ENCODE measurements at places on chromosomes 13 and 19.

GRCh38 chr19:45180936-45181335 is 2.4 kb downstream of the BLOC1S3 start:
- DNase-seq, result no peak

GRCh38 chr13:27607125-27607524 is 13.2 kb downstream of the LNX2 start:
- DNase-seq, result no peak

GRCh38 chr19:56321989-56322440 is 7.4 kb upstream of the ZSCAN5A start:
- no peak for DNase-seq

DNA sequence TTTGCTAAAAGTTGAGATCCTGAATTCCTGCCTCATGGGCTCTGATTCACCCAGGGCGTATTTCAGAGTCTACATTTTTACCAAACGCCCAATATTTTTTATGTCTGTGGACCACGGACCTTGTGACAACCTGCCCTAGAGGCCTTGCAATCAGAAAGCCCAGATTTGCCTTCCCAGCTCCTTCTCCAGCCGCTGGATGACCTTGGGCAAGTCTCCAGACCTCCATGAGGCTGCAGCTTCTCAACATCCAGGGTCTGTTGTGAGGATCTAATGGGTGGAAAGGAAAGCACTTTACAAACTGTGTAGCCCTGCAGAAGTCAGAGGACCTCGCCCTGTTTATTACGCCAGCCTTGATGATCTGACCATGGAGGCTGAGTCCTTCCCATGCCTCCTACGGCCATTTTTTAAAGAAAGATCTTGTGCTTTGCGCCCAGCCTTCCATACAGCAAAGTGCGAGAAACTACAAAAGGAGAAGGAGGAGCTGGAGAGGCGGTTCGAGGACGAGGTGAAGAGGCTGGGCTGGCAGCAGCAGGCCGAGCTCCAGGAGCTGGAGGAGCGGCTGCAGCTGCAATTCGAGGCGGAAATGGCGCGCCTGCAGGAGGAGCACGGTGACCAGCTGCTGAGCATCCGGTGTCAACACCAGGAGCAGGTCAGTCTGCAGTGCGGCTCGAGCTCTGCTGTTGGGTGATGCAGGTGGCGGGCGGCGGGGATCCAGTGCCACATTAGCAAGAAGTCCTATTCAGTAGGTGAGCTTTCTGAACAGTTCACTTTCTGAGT is 115.6 kb downstream of the SLC7A1 start:
- DNase-seq, result no peak

- DNase-seq, result no peak
These were observed 1.1 kb downstream of the ZNF444 start for GRCh38 chr19:56142087-56142787.

DNA sequence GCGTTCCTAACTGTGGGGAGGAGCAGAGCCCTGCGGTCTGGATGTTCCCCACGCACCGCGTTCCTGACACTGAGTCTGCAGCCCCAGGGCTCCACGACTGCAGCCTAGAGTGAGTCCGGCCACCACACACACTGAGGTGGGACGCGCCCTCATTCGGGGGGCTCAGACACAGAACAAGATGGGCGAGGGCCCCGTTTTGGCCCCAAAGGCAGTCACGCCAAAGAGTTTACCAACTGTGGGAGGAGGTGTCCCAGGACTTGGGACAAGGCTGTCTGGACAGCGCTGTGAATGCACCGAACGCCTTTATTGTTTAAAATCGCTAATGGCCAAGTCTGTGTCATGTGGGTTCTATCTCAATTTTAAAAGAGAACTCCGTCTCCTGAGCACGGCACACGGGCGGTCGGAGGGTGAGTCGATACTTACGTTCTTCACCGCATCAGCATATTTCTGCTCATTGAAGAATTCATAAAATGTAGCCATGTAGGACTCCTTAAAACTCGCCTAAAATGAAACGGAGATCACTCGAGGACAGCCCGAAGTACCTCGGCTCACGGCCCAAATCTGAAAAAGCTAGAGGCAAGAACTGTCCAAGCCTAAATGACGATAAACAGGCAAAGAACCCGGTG is 35.2 kb upstream of the C13orf46 start:
- DNase-seq, result no peak

- DNase-seq, result no peak
These were observed 5.4 kb upstream of the PPP1R37 start for GRCh38 chr19:45087531-45087930.
